ENCODE measurements at places on chromosomes 11 and 22.

DNA sequence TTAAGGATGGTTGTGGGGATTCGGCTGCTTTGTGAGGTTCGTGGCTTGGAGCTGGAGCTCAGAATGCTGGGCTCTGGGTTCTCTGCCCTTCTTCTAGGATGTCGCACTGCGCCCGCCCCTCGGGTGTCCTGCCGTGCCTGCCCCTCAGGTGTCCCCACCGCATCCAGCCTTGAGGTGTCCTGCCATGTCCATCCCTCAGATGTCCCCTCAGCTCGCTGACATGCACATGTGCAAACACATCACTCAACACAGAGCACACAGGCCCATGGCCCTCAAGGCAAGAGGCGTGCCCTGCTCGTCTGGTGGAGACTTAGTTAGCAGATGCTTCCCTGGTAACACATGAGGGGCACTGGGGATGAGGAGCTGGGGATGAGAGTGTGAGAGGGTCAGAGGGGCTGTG, 359.3 kb downstream of the TBC1D22A start:
- no peak for DNase-seq

DNA sequence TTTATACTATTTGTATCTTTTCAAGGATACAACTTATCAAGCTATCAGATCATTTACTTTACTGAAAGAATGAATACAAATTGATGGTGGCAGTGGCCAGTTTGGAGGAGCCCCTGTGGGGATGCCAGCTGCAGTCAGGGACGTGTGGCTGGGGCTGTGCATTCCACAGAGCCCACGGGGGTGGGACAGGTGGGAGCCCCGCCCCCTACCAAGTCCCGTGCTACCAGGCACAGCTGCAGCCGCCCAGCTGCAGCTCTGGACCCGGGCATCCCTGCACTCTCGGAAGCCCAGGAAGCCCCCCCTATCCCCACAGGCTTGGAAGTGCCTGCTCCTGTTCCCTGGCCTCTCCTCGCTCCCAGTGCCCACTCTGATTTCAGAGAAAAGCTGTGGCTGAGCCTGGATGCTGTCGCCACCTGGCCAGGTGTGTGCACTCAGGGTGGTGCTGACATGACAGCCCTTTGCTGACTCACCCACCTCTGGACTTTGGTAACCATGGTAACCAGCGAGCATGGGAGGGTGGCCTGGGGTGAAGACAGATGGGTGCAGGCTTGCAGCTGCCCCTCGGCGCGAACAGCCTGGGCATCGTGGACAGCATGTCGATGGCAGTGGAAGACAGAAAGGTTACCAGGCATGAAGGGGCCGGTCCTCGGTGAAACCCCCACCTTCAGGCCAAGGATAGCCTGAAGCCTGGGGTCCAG, 138.1 kb downstream of the SBF2 start:
- no peak for DNase-seq

- DNase-seq: no peak
Observed at GRCh38 chr11:14774721-14775120, 117.3 kb downstream of the CYP2R1 start.

GRCh38 chr11:36436589-36436988, 73.5 kb downstream of the TRAF6 start:
- no peak for DNase-seq

DNA sequence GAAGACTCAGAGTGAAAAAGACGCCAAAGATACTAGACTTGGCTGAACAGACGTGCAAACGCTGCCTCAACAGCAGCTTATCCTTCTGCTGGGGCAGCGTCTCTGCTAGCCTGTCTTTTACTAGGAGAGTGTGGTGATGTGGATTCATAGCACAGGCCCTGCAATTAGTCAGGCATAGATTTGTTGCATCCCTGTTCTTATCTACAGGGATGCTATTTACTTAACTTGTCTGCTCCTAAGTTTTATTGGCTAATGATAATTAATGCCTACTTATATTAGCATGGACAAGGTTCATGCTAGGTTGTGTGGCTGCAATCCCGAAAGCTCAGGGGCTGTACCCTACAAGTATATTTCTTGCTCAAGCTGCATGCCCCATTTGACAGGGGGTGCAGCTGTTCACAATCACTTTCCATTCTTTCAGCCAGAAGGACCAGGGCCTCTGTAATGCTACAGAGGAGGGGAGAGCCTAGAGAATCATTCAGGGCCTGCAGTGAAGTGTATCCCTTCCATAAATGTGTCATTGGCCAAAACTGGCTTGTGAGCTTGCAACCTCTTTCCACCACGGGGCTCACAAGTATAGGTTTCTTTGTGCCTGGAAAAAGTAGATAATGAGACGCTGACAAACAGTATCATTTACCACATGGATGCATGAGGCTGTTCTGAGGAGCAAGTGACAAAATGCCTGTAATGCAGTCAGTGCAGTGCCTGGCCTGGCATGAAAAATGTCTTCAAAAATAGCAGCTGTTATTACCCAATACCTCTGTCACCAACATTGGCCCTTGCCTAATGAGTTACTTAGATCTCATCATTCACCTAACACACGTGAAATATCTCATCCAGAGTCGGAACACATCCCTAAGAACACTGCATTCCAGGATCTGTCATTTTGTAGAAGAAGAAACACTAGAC, 685.8 kb upstream of the API5 start:
- no peak for DNase-seq

- no peak for DNase-seq
Observed at GRCh38 chr22:32185821-32186220, 19.1 kb downstream of the RFPL2 start.

DNA sequence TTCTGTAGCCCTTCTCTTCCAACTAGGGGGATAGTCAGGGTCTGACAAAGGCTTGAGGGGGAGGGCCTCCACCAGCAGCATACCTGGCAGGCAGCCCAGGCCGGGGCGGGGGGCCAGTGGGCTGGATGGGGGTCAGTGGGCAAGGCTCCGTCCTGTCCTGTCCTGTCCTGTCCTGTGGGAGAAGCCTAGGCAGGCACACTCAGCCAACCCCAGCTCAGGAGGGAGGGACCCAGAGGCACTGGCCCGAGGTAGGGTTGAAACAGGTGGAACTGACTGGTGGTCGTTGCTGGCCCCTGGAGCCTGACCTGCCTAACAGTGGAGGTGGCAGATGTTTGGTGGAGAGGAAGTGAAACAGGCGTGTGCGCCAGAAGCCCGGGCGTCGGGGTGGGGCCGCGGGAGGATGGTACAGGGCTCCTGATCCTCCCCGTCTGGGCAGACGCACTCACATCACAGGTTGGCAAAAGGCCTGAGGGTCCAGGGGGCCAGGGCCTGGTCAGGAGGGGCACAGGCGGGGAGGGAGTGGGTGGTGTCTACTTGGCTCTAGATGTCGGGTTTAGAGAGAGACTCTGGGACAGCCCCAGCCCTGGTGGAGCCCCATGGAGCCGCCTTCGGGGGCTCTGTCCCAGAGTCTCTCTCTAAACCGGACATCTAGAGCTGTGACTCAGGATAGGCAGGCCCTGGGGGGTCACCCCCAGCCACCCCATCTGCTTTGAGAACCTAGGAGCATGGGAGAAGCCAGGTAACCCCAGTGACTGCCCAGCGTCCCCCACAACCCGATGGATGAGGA, 32.5 kb upstream of the GRAMD4 start:
- DNase-seq: no peak

GRCh38 chr11:120337355-120338106, 1.3 kb downstream of the ARHGEF12 start:
- no peak for DNase-seq

- no peak for DNase-seq
Observed at GRCh38 chr22:36741968-36742367, 34.0 kb downstream of the IFT27 start.
